ENCODE measurements at places on chromosomes 4 and X.

- no peak for DNase-seq
Observed at GRCh38 chr4:121697564-121697963, 784 bp upstream of the ANXA5 start.

DNA sequence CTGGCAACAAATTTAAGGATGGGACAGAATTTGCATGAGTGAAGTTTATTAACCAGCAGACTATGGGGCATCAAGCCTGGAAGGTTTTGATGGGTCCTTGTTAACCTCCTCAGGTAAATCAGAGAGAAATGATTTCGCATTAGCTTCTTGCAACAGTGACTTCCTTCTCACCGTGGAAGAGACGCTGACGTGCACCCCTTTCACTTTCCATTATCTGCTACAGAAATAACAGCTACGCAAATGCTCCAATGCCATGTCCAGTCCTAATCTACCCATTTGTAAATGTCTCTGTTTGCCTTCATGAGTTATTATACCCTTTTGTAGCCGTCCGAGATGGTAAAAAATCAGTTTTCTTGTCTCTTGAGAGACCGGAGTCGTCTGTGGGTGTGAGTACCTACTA, 100.3 kb downstream of the SLC34A2 start:
- DNase-seq, result no peak

- no peak for DNase-seq
Observed at GRCh38 chr4:1052231-1052671, 40.8 kb downstream of the FGFRL1 start.

DNA sequence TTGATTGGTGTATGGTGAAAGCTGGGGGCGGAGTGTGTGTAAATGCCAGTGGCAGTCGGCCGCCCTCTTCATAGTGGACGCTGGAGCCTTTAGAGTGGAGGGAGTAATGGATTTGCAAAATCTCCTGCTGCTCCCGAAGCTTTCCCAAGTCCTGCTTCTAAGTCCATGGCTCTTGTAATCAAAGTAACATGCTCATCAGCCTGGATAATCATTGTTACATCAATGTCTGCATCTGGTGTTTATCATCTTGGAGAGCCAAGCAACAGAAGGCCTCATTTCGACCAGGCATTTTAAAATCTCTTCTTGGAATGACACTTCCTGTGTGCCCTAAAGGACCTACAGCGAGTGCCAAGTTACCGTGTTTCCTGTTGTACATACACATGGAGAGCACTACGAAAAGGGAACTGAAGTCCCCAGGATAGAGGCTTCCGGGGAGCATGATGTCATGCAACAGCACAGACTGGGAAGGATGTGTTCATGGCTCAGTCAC, 32.2 kb downstream of the UNC5C start:
- no peak for DNase-seq

DNA sequence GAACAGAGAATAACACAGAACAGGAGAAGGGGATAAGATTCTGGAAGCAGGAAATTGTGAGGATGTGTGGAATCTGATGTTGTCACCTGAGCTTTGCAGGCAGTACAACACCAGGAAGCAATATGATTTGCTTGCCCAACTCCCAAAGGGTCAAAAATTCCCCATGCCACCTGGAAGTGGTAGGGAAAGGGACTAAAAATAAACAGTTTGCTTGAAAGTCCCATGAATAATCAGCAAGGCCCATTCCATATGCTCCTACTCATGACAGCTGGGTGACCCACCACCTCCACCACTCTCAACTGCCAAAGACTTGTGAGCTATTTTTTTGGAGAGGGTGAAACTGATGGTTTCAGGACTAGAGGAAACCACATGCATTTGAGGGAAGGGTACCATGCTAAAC, 168.4 kb downstream of the KCNIP4 start:
- no peak for DNase-seq

- peak; percentile 37 for DNase-seq
Observed at GRCh38 chr4:27005501-27005900, 144.9 kb downstream of the STIM2 start.

- no peak for DNase-seq
Observed at GRCh38 chrX:133897593-133898163, 87.7 kb downstream of the GPC3 start.

- no peak for DNase-seq
Observed at GRCh38 chr4:157287445-157287844, 66.9 kb downstream of the GRIA2 start.

- no peak for DNase-seq
Observed at GRCh38 chrX:97936296-97936695, 1052.6 kb downstream of the RPA4 start.

DNA sequence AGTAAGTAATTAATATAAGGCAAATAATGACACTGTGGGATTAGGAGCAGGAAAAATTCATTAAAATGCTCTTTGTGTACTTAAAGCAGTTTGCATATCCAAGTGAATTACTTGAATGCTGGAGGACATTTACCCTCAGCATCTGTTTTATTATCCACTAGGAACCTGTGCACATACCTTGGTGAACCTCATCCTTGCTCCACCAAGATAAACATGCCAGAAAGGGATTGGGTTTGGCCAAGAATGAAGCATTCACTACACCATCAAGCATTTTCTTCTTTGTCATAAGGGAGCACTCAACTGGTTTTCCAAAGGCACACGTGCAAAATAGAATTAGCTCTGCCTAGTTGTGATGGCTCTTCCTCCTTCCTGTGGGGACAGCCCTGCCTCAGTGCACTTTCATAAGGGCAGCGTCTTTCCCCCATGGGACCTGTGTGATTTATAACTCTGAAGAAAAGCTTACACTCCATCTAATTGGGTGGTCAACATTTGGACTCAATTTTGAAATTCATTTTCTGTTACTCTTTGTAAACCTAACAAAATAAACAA, 291.7 kb downstream of the USP46 start:
- DNase-seq, result no peak

GRCh38 chr4:174549721-174550120, 27.4 kb upstream of the HPGD start:
- DNase-seq, result no peak

GRCh38 chr4:26885912-26886274, 25.3 kb downstream of the STIM2 start:
- no peak for DNase-seq

DNA sequence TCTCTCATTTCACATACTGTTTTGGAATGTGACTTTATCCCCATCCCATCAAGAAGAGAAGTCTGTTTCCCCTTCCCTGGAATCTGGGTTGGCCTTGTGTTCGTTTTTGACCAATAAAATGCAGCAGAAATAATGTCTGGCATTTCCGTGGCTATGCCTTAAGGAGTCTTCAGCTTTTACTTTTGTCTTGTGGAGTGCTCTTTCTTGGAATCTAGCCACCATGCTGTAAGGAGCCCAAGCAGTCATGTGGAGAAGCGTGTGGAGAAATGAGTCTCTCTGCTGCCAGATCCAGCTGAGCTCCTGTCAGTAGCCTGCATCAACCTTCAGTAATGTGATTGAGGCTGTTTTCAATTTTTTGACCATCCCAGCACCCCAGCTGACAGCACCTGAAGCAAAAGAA, 84.4 kb upstream of the ARMCX2 start:
- DNase-seq, result no peak

DNA sequence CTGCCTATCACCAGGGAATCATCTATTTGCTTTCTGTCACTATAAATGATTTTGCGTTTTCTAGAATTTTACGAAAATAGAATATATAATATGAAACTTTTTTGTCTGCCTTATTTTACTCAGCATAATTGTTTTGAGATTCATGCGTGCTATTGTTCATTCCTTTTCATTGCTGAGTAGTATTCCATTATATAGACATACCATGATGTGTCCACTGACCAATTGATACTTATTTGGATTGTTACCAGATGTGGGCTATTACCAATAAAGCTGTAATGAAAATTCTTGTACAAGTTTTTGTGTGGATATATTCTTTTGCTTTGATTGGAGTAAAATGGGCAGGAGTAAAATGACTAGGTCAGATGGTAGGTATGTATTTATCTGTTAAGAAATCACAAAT, 390.7 kb upstream of the EMCN start:
- no peak for DNase-seq

DNA sequence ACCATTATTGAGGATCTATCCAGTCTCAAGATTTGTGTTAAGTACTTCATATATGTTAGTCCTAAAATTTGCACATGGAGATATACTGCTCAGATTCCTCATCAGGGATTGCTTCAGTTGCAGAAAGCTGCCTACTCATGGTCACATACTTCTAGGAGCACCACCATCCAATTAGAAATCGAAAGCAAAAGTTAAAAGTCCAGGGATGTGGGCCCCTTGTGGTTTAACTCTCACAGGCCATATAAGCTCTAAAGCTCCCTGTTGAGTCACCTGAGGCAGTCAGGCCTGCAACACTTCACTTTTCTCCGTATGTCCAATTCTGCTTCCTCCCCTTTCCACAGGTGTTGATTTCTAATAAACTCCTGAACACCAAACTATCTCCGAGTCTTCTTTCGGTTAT, 84.2 kb downstream of the CNOT6L start:
- DNase-seq, result peak; percentile 9

DNA sequence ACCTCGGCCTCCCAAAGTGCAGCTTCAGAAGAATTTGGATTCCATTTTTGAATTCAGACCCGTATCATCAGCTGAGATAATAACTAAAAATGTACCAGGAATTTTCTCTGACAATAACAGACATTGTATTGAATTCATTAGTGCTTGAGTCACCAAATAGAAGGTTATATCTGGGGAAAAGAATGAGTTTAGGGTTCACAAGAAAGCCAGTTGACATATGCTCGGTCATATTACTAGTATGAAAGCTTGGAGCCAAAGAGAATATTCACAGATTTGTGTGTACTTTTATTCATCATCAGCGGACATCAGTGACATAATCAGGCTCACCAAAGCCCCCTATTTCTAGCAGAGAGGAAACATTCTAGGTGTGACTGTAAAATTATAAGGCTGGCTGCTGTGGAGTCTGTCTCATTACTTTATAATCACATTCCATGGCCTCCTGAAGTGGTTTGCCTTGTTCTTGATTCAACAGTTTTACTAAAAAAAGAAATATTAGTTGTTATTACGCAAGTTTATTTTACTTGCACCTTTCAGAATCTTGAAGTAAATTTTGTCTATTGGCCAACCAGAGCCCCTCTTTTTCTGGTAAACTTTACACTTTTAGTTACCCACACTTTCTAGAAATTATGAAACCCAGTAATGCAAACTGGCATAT, 14.6 kb upstream of the DCTD start:
- DNase-seq, result peak; percentile 23

- DNase-seq, result no peak
Observed at GRCh38 chrX:151183912-151184565, 7.7 kb downstream of the GPR50 start.

GRCh38 chr4:87916626-87917025, 58.9 kb upstream of the SPP1 start:
- DNase-seq, result no peak

DNA sequence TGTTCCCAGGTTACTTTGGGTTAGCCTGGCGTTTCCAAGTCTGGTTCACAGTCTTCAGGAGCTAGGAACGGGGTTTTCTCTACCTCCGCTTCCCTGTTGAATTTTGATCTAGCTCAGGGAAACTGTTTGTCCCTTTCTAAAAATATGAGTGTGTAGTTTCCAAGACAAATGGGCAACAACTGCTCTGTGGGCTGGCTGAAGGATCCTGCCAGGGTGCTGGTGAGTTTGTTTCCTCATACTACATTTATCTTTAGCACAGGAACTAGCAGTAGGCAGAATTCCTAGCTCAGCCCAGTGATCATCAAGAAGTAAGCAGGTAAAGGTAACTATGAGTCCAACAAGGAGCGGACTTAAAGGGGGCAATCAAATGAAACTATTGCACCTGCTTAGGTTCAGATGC, 13.3 kb upstream of the FAM47E start:
- no peak for DNase-seq

DNA sequence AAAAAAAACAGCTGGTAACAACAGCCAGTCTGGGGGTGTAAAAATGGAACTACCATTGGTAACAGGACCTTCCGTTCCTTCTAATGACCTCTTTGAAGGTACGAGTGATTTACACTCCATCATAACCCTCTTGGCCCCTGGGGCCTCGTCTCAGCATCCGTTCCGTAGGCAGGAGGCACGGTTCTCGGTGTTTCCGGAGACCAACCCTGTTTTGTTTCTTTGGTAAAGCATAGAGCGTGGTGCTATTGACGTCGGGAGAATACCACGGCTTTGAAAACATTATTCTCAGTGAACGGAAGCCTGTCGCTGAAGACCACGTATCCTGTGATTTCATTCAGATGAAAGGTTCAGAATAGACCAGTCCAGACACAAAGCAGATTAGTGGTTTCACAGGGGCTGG, 198.9 kb downstream of the ASMT start:
- no peak for DNase-seq

GRCh38 chr4:126427853-126428252, 1113.1 kb downstream of the FAT4 start:
- no peak for DNase-seq

DNA sequence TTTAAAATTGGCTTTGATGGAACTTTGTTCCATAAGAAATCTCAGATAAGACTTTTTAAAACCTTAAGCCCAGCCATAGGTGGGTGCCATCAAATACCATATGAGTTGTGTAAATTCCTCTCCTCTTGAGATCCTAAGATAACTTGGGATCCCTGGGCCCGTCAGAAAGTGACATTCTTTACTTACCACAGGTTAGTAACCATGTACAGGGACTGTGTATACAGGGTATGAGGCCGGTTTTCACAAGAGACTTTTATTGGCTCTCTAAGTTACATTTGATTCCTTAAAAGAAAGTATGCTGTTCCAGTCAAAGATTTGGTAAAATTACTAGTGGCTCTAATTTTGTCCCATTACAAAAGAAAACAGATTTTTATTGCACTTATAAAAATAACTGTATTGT, 110.1 kb downstream of the APOOL start:
- DNase-seq, result no peak

DNA sequence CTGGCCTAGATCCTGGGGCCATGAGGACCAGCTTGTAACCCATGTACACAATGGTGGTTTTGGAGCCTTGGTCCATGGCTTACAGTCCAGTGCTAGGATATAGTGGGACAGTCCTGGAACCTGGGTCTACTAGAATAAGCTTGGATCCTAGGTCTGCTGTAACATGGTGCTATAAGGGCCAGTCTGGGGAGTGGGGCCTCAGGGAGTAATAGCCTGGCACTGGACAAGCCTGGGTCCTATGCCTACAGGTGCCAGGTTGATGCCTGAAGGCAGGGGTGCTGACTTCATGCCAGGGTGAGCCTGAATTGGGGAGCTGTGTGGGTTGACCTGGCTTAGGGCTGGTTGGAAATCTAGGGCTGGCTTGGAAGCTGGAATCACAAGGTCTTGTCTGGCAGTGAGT, 756.3 kb upstream of the ADGRL3 start:
- DNase-seq, result no peak

- no peak for DNase-seq
Observed at GRCh38 chr4:88366460-88366859, 12.2 kb upstream of the HERC6 start.

DNA sequence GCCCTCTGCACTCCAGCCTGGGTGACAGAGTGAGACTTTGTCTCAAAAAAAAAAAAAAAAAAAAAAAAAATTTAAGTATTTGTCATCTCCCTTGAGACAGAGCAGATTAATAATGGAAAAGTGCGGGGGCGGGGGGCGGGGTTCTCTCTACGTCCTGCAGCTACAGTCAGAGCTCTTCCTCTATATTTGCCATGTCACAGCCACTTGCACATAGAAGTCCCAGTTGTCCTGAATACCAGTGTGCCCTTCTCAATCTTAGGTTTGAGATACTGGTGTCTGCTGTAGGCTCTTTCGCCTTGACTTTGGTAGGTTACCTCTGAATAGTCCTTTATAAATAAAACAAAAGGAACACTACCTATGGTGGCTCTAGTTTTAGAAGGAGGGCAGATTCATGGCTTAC, 237.8 kb upstream of the PGRMC2 start:
- no peak for DNase-seq

- DNase-seq, result no peak
Observed at GRCh38 chr4:113960684-113961321, 18.6 kb downstream of the ARSJ start.

GRCh38 chr4:62093735-62094134, 893.6 kb downstream of the ADGRL3 start:
- DNase-seq, result no peak

All from AG20443 (cell line).